SK-N-SH treated with all-trans-retinoic acid at 6 μM for 48 hours (cell line): ENCODE measurements at places on chromosomes 6 and 20.

DNA sequence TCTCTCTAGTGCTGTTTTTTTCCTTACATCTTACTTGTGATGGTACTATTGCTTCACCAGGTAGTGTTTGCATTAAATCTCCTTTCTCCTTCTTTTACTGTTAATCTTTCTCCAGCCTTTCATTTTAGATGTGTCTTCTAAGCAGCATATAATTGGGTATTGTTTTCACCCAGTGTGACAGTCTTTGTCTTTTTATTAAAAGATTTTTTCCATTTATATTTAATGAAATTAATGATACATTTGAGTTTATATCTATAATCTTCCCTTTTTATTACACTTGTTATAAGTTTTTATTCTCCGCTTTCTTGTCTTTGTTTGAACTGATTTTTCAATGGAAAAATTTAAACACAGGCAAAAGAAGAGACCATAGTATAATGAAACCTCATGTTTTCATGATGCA lies 8.7 kb downstream of the COL20A1 start:
- no peak for ATAC-seq

DNA sequence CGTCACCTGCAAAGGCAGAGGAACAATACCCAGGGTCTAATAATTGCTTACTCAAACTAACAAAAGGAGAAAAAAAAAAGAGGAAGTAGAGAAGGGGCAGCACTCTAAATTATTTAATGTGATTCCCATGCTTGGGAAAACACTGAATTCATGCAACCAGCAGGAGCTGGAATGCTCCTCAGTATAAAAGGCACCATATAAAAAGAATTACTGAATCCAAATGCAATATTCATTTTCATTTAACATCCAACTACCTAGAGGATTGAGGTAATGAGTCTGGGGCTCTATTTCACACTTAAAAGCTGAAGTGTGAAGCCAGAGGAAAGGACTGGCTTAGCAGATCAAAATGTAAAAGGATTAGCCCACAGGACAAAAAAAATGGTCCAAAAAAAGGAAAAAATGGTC lies 8.7 kb downstream of the B4GALT5 start:
- no peak for ATAC-seq

DNA sequence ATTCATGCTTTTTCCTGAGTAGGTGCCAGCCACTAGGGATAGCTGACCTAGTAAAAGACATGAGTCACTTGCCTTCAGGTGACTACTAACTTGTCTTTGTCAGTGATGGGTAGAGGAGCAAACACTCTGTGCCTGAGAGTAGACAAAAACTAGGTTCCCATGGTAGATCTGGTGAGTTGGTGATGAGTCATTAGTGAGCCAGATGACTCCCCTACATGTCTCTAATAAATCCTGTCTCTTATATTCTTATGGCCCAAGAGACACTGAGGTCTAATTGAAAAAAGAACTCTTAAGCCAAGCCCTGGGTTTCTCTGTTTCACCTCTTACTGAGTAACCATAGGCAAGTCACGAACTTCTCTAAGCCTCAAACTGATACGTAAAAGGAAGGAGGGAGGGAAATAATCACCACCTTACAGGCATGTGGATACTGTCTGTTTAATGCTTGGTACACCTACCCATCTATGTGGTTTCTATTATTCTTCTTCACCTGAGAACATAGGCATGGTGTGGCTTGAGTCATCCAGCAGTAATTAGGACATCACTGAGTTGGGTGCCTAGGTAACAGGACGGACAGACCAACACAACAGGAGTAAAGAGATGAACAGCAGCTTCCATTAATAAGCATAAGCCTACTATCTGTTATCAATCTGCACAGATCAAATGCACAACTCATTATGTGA lies 20.3 kb downstream of the TTPAL start:
- peak; percentile 77 for ATAC-seq

- no peak for ATAC-seq
Measured at GRCh38 chr20:10557685-10558084, 116.1 kb downstream of the JAG1 start.

DNA sequence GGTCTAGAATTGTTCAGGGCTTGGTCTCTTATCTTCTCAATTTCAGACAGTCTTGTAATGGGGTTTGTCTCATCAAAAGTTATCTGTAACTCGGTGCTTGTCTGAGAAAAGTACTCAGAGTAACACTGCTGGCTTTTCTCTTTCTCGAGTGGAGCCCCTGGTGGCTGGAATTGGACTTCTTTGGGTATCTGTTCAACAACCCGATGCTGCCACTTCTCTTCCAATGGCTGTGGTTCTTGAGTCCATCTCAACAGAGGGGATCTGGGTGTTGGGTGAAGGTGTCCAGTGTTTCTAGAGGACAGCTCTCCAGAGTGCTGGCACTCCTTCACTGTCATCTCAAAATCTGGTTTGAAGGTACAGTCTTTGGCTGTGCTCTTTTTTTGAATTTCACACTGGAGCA lies 24.6 kb downstream of the DST start:
- ATAC-seq: peak; percentile 24; the same call in 2 of the 3 replicates

- peak; percentile 93 for ATAC-seq
Measured at GRCh38 chr6:160455541-160456213, 107.5 kb downstream of the SLC22A3 start.

GRCh38 chr20:7124120-7124519 lies 356.6 kb downstream of the BMP2 start:
- ATAC-seq: no peak

DNA sequence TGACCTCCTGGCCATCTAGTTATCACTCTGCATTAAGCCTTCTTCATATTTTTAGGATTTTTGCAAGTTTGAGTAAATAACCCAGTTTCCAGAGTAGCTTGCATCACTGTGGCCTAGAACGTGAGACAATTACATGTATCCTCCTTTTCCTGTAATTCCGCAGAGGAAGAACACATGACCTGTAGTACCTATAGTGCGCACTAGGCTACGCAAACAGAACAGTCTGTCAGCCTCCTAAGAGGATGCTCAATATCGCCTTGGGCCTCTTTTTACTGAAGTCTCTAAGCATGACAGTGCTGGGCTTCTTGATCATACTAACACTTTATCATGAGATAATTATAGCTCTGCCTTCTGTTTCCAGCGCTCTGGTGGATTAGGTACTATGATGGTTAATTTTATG lies 20.2 kb upstream of the NR2E1 start:
- no peak for ATAC-seq

DNA sequence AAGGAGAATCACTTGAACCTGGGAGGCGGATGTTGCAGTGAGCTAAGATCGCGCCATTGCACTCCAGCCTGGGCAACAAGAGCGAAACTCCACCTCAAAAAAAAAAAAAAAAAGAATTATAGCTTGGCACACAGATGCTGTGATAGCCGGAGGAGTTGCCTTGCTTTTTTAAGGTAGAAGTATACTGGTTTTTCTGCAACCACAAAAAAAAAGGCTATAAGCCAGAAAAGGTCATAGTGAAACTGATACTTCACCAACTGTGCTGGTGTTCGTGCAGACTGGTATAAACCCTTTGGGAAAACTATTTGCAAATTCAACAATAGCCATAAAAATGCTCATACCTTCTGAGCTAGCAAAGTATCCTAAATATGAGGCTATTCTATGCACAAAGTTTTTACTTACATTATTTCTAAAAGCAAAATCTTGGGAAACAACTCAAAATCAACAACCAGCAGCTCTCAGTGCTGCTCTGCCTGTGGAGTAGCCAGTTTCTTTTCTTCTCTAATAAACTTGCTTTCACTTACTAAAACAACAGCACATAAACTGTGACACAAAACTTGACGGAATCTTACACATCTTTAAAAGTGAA lies 44.0 kb downstream of the B4GALT5 start:
- ATAC-seq: no peak; the same call in 2 of the 3 replicates

DNA sequence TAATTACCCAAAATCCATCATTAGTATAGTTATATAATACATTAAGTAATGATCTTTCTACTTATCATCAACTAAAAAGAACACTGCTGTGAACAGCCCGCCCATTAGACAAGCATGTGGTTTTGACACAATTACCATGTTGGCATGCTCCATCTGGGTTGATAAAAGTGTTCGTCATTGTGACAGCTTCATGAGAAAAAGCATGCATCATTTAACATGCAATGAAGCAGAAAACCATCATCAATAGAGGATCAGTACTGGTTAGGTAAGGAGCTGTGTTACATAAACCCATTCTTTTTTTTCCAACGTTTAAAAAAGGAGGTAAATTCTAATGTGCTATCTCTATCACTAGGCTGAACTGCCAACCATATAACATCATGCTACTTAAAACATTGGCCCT lies 101.9 kb downstream of the EPB41L2 start:
- ATAC-seq: no peak

GRCh38 chr6:107079429-107079828 lies 35.9 kb downstream of the BEND3 start:
- no peak for ATAC-seq

DNA sequence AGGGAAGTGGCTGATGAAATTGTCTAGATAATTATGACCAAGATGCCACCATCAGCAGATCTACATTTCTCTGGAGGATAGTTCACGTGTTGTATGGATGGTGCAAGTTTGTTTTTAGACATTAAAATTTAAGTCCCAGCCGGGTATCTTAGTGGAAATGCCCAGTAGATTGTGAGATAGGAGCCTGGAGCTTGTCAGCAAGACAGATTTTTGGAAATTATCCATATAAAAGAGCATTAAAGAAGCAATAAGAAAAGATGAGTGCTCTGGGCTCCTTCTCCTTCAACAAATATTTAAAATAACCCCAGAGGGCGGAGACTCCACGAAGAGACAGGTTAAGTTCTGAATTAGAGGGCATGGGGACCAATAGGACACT lies 47.6 kb upstream of the SMLR1 start:
- peak; percentile 72 for ATAC-seq

DNA sequence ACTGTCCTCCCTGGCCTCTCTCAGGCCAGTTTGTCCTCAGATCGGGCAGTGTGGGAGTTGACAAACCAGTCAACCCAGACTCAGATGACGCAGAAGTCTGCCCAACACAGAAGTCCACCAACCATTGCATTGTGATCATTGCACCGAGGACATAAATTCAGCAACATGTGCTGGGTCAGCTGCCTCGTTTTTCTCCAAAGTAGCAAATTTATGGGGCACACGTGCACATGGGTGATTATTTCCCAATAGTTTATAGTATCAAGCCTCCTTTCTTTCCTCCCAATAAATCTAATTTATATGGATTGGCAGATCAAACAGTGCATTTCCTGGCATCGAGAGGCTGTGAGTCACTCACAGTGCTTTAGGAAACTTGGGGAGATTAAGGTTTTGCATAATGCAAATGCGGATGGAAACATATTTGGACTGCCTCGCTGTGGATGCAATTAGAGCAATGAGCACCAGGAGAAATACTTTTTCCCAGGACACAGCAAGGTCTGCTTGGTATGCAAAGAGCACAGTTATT lies 413.7 kb upstream of the SULF2 start:
- ATAC-seq: no peak

- peak; percentile 24 for ATAC-seq
Measured at GRCh38 chr6:156840136-156840535, 63.0 kb downstream of the ARID1B start.

DNA sequence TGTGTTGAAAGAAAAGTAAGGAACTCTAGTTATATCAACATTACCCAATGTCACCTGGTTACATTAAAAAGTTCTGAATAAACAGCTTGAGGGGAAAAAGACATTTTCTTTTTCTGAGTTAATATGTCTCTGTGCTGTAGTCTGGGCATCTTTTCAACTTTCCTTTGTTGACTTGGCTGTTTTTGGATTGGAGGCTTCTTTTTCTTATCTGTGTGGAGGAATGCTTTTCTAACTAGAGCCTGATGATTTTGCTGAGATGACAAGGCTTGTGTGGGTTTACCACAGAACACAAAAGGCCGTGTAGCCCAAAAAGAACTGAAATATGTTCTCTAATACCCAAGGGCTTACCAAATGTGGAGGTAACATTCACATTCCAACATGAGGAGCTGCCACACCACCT lies 161.8 kb downstream of the KCNQ5 start:
- no peak for ATAC-seq

DNA sequence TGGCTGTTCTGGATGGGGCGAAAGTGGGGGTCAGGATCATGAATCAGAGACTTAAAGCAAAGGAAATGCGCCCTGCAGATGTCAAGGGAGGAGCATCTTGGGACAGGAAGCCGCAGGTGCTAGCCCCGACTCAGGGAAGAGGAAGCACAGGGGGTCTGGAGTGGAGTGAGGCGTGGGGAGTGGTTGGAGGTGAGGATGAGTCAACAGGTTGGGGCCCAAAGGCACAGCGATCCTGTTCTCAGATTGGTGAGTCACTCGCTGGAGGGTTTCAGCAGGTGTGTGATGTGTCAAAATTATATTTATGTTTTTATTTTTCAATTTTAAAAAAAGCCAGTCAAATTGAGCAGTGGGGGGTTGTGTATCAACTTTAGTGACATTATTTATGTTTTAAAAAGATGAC lies 19.0 kb downstream of the PACSIN1 start:
- ATAC-seq: no peak

GRCh38 chr6:78489874-78490273 lies 377.5 kb upstream of the IRAK1BP1 start:
- ATAC-seq: no peak

DNA sequence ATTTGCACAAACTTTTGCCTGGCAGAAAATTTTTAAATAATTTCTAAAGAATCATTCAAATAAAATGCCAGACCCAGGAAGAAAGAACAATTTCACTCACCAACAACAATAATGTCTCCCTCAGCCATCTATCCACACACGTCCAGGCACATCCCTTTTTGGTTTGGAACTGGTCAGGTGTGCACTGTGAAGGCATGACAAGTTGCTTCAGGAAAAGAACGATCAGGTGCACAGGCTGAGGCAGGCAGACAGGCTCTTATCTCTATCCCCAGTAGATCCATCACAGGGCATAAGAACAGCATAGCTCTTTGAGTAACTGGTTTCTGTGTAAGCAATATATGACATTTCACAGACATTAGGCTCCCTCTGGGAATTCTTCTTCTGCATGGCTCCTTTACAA lies 18.1 kb upstream of the NXT1 start:
- no peak for ATAC-seq

DNA sequence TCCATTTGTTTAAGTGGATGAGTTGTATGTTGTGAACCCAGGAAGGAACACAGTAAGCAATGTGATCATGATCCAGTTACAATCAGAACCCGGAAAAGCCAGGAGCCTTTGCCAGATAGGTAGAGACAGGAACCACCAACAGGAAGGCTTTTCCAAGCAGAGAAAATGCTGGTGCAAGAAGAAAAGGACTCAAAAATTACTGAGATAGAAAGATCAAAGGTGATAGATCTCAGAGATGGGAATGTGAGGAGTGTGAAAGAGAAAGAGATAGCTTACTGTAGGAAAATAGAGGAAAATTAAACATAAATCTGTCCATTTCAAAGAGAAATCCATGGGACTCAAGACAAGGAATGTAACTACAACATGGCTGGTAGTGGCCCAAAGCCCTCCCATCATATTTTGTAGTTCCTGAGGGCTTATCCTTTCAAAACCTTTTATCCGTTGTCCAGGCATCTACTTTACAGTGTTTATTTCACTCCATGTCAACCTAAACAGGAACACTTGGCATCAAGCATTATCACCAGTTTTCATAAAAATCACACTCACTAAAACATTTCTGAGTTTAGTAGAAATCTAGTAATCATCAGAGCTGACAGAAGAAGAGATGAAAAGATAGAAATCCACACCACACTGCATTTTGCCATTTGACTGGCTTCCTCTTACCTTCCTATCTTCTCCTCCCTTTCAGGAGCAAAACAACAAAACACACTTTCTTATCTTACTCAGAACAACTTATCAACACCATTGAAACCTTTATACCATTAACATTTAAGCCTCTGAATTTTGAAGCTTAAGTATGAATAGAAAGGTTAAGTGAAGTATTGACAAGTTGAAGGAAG lies 44.5 kb upstream of the STXBP5 start:
- no peak for ATAC-seq

- no peak for ATAC-seq
Measured at GRCh38 chr6:131042664-131043063, 20.4 kb downstream of the EPB41L2 start.

GRCh38 chr6:5276581-5276980 lies 15.3 kb downstream of the FARS2 start:
- no peak for ATAC-seq

GRCh38 chr6:154738551-154738961 lies 5.3 kb downstream of the SCAF8 start:
- ATAC-seq: no peak
